Posterior cingulate gyrus (tissue), 11 donors: ENCODE measurements at places on chromosomes 7 and 10.

GRCh38 chr7:114889646-114890285 lies 32.1 kb upstream of the MDFIC start:
- no peak for DNase-seq

GRCh38 chr10:4538016-4538415 lies 288.0 kb upstream of the AKR1E2 start:
- DNase-seq: no peak

- DNase-seq: no peak
These were observed 208.7 kb downstream of the MAD1L1 start for GRCh38 chr7:2023877-2024566.

- DNase-seq: no peak
These were observed 211.2 kb downstream of the C7orf25 start for GRCh38 chr7:42700406-42701327.

- no peak for DNase-seq
These were observed 9.4 kb downstream of the EBF3 start for GRCh38 chr10:129954492-129955315.

DNA sequence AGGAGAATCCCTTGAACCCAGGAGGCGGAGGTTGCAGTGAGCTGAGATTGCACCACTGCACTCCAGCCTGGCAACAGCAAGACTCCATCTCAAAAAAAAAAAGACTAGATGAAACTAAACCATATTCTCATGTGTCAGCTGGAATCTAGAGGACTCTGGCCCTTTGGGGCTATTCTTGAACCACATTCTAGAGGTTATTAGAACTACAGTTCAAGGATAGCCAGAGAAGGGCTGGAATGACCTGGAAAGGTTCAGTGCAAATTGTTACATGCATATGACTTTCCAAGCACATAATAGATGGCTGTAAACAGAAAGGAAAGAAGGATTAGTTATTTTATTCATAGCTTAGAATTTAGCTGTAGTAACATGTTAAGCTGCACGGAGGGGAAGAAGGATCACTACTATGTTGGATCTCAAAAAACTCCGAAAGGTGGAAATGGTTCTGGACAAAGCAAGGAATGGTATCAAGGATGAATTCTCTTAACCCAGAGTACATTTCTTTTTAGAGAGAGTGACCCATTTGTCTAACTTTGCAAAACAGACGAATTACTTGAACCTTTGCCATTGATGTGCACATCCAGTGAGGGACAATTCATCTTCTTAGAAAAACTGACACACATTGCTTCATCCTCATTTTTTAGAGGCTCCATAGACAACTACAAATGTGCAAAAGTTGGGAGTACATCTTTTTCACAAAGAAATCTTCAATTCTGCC lies 124.0 kb upstream of the SAMD8 start:
- DNase-seq: no peak

- DNase-seq: peak; percentile 76
These were observed 73.7 kb downstream of the MYL10 start for GRCh38 chr7:101555269-101555920.

DNA sequence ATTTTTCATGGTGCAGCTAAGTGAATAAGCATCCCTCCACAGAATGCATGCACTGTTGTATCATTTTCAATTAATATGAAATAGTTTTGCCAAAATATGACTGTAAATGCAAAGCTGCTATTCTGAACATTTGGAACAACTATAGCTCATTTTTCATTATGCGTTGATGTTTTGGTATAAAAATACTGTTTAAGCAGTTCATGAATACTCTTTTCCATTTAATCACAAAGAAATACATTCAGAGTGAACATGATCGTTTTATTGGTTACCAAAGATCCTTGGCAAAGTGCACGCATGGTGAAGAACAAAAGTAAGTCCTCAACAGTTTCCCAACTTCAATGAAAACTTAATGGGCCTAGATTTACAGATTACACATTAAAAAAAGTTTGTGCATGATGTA lies 33.1 kb downstream of the SKIDA1 start:
- DNase-seq: no peak

GRCh38 chr7:67301667-67302066 lies 305.0 kb downstream of the TYW1 start:
- DNase-seq: no peak

DNA sequence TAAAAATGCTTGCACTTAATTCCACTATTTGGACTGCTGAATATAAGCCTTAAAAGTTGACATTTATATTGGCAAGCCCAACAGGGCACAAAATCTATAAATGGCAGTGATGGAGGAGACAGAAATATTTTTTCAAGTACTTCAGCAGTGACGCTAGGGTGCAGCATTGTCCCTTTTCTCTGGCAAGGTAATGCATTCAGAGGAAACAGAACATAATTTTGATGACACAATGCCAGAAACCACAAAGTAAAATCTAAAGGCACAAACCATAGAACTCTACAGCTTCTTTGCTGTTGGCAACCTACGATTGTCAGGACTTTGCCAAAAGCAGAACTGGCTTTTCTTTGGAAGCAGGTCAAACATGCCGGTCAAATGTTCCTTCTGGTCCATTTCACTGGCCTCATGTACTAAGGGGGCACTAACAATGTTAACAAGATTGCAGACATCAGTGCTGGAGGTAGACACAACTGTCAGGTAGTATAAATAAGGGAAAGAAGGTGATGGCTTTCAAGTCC lies 30.9 kb upstream of the FAM133B start:
- DNase-seq: peak; percentile 34

DNA sequence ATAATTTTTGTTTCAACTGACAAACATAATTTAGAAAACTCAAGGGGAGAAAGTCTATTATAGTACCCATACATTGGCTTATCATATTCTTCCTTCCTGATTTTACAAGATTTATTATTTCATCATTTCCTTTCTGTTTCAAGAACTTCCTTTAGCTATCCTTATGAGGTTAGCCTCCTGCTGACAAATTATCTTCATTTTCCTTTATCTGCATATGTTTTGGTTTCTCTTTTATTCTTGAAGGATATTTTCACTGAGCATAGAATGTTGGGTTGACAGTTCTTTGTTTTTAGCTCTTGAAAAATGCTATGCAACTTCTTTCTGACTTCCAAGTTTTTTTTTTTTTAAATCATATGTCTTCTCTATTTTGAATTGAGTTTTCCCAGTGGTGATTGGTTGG lies 21.3 kb upstream of the TCERG1L start:
- no peak for DNase-seq

DNA sequence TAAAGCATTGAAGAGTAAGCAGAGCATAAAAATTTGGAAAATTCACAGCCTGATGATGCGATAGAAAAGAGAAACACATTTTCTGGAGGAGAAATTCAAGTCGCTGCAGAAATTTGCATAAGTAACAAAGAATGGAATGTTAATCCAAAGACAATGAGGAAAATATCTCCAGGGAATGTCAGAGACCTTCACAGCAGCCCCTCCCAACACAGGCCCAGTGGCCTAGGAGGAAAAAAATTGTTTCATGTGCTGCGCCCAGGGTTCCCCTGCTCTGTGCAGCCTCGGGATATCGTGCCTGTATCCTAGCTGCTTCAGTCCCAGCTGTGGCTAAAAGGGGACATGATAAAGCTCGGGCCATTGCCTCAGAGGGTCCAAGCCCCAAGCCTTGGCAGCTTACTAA lies 206.8 kb downstream of the TPK1 start:
- no peak for DNase-seq

DNA sequence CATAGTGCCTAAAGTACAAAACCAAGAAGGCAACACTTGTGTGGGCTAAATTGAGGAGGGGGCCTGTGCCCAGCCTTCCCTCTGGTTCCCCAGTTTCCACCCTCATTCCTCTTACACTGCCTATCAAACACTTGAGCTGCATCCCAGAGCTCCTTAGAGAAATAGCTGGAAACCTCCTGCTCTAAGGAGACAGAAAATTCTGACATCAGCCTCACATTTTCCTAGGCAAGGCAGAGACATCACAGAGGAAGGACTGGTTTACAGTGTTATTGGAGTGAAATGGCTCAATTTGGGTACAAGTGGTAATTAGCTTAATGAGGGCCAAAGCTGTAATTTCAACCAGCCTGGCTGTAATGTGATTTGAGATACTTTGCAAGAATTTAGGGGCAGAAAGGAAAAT lies 192.3 kb upstream of the AOAH start:
- DNase-seq: no peak

DNA sequence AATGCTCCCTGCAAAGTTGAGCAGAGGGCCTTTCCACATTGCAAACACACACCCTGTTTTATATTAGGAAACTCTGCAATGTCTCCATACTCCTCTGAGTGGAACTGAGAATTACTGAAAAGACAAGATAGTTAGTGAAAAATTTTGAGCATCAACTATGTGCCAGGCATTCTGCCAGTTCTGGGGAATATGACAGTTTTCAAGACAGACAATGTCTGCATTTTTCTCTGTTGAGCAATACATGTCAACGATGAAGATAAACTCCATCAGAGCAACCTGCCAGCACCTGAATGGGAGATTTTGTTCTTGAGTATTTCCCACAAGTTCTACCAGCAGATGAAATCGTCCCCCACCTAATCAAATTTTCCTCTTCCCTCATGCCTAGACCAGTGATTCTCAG lies 203.4 kb upstream of the BMPER start:
- DNase-seq: no peak

GRCh38 chr7:85135977-85136376 lies 50.9 kb downstream of the SEMA3D start:
- DNase-seq: no peak

- no peak for DNase-seq
These were observed 18.4 kb upstream of the ZCCHC24 start for GRCh38 chr10:79463578-79464496.

DNA sequence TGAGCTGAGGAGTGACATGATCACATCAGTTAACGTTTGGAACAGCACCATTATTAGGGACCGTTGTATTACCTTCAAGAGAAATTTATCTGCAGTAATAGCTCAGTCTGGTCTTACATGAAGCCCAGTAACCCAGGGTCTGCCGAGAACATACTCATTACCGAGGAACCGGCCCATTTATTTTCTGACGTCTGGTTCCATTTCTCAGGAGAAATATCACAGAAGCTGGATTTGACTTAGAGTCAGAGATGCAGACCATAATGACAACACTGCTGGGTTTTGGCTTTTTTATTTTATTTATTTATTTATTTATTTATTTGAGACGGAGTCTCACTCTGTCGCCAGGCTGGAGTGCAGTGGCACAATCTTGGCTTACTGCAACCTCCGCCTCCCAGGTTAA lies 163.1 kb downstream of the CCDC3 start:
- DNase-seq: no peak

DNA sequence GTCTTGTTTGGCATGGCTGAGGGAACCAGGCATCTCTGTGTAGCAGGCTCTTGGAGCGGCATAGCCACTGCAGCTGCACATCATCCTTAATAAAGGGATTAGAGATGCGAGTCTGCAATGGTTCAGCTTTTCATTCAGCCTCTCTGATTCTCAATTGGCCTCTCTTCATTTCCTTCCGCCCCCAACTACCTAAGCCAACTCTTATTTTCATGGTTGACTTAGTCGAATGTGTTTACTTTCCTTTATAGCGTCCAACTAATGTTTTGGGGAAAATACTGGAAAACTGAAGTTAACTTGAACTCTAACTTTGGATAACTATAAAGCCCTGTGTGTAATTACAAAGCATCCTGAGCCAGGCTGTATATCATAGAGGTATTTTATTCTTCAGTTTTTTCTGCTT lies 202.2 kb upstream of the KIAA1217 start:
- DNase-seq: no peak

- peak; percentile 42 for DNase-seq
These were observed 105.7 kb downstream of the DNAJB6 start for GRCh38 chr7:157442456-157442855.

DNA sequence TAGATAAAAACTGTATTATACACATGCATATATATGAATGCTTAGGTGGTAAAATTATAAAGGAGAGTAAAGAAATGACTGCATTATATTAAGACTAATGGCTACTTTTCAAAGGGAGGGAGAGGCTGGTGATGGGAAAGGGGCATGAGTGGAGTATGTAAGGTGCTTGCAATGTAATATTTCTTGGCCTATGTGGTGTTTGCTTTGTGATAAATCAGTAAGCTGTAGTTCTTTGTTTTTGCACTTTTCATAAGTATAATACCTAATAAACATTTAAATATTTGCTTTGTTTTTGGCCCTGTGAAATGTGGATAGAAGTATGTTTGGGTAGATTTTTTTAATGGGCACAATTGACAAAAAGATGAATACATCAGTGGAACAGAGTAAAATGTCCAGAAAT lies 25.9 kb downstream of the AGBL3 start:
- no peak for DNase-seq

DNA sequence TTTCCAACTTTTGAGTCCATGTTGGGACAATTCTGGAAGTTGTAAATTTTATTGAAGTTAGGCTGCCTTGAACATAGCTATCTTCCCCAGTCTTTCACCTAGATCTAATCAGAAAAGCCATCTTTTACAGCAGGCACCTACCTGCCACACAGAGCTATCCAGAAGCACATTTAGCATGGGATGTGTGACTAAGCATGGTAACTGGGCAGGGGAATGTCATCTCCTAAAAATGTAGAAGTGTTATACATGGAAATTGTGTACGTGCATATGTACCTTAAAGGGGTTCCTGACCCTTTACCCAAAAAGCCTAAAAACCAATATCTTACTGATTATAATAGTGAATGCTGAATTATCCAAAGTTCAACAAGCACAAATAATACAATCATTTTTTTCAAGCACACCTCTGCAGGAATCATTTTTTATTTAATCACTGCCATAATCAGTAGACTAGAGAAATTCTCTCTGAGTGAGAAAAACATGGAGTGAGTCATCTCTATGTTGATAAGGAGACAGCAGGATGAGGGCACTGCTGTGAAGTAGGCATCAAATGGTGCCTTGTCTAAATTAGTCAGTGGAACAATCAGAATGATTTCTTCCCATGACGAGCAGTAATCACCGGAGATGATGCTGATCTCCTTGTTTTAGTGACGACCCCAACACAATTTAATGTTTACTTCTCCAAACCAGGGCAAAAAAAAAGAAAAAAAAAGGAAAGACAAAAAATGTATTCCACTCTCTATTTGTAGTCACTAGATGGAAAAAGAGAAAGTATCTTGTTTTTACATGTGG lies 75.9 kb downstream of the SORBS1 start:
- DNase-seq: no peak

- peak; percentile 86 for DNase-seq
These were observed at the start of gene COPS6 for GRCh38 chr7:100088621-100089457. Gene COPS6 (plus strand): TSS chr7:100088969. CDS start chr7:100088991, 22 bp downstream.

GRCh38 chr7:143203386-143203785 lies 18.5 kb upstream of the TAS2R40 start:
- DNase-seq: no peak

DNA sequence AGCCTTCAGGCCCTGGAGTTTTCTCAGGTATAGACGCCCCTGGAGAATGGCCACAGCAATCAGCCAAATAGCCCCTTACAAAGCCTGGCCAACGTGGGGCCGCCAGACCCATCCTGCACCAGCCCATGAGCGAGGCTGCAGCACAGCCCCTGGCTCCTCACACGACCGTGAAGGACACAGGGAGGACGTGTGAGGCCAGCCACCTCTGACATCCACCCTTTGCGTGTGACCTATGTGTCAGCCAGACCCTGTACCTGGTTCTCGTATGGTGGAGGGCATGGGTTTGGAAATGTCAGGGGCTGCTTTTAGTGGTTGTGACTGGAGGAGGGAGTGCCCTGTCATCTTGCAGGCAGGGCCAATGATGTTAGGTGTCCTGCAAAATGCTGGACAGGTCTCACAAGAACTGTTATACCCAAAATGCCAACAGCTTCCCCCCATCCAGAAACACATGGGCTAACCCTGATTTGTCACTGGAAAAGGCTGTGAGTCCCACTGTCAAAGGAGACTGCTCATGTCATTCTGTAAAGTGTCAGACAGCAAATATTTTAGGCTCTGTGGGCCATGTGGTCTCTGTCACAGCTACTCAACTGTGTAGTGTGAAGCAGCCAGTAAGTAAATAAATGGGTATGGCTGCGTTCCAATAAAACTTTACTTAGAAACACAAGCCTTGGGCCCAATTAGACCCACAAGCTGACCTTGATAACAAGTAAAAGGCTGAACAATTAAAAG lies 30.0 kb downstream of the NOD1 start:
- no peak for DNase-seq
